ENCODE measurements at places on chromosomes 6 and 20. TPM values are rescaled to one million over a fixed set of nuclear protein-coding genes. Genes with fewer than 3 reads are reported as not detected.

Gene AGPAT4
- total RNA-seq = 12.9 TPM

Gene C6orf58
- total RNA-seq = 0.11 TPM

Gene COL12A1
- 1.7 TPM for total RNA-seq

Gene PI3
- not detected for total RNA-seq

Gene CCN6
- total RNA-seq = not detected

Gene VWA7
- total RNA-seq = 0.09 TPM

Gene CTSZ
- total RNA-seq = 324 TPM

Gene GTSF1L
- not detected for total RNA-seq

Gene GNMT
- total RNA-seq = 0.17 TPM

Gene BTN1A1
- total RNA-seq = not detected

Gene NECAB3
- total RNA-seq = 5.9 TPM

Gene TINAG
- total RNA-seq = not detected

Gene MEI4
- not detected for total RNA-seq

Gene SDC4
- total RNA-seq = 54.9 TPM

Gene CALHM6
- 4.2 TPM for total RNA-seq

Gene NINL
- 29.6 TPM for total RNA-seq

Gene SLC22A3
- not detected for total RNA-seq

All from dermis lymphatic vessel endothelial cell (primary cell).